ENCODE measurements at places on chromosomes 1 and 21.
A peak's percentile ranks its signal among the peaks of the same experiment; 100 is the strongest.

DNA sequence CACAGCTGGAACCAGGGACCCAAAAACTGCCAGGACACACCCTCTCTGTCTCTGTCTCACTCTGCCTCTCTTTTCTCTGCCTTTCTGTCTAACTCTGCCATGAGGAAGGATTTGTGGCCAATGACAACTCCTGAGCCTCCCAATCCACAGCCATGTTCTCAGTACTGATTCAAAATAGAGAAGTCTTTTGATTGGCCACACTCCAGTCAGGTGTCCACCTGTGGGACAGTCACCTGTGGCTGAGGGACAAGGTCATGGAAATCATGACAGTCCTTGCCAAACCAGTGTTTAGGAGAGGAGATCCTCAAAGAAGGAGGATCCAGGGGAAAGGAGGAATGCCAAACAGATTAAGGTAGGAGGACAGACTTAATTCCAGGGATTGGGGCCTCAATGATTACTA is 15.8 kb downstream of the TINAGL1 start:
- DNase-seq = no peak

DNA sequence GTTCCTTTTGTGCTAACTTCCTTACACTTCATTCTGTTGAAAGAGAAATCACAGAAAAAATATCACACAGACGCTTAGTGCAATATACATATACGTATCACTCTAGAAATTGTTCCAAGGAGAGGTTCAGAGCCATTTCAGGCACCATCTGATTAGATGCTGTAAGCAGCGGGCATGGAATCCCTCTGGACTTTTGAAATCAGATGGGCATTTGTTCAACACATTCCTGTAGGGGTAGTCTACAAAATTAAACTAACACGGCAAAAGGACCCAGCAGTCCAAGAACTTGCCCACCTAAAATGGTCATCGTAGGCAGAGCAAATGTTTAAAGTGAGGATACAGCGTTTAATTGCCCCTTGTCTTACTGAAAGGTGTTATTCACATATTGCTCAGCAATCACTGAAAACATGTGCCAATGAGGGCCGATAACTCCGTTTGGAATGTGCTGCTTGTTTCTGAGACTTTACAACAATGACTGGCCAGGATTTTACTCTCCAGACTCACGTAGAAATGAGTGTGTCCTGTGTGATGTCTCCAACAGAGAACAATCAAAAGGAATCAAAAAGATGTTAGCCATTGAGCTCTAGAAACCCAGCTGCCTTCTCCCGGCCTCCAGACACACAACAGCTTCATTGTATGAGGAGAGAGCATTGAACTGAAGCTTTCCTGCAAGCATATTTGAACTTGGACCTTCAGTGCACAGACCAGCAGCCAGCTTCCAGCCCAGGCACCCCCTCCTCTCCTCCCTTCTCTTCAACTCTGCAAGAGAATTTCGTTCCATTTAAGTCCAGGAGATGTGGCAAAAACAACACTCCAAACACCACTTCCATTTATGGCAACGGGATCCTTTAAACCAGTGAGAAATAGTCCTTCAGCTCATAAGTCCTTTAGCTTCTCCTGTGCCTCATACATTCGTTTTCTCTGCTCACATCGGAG is 32.1 kb upstream of the ADORA3 start:
- DNase-seq = no peak

DNA sequence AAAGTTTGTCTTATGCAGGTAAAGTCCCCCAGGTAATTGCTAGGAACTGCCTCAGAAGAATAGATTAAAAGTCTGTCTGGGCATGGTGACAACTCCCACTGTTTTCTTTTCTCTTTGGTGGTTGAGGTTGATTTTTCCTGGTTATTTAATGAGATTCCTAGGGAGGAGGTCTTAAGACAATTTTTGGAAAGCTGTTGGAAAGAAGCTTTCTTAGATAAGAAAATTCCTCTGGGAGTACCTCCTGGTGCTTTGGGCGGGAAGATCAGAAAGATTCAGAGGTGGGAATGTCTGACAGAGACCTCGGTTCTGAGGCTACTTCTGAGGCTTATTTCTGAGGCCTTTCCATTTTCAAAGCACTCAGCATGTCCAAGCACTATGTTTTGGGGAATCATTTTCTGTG is 25.0 kb upstream of the IVNS1ABP start:
- DNase-seq = no peak

DNA sequence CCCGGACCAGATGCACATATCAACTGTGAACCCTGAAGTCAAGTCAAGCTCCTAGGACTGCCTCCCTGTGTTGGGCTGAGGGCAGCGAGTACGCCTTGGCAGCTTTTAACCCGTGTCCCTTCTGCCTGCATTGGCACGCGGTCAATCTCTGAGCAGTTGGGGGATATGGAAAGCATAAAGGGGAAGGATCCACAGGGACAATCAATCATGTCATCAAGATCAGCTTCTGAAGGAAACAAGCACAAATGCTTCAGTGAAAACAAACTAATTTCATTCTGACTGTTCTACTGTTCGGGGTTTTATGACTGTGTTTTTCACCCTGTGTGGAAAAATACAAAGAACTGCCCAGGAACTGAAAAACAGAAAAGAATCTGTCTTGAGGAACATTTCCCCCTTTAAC is 106.2 kb downstream of the RUNX1 start:
- no peak for DNase-seq

- DNase-seq = no peak
Measured at GRCh38 chr1:197021716-197022115, 44.4 kb downstream of the CFHR5 start.

- no peak for DNase-seq
Measured at GRCh38 chr1:86396498-86396890, 371 bp upstream of the ODF2L start.

- peak; percentile 56 for DNase-seq
Measured at GRCh38 chr1:94418664-94419655, 771 bp downstream of the ABCD3 start.

DNA sequence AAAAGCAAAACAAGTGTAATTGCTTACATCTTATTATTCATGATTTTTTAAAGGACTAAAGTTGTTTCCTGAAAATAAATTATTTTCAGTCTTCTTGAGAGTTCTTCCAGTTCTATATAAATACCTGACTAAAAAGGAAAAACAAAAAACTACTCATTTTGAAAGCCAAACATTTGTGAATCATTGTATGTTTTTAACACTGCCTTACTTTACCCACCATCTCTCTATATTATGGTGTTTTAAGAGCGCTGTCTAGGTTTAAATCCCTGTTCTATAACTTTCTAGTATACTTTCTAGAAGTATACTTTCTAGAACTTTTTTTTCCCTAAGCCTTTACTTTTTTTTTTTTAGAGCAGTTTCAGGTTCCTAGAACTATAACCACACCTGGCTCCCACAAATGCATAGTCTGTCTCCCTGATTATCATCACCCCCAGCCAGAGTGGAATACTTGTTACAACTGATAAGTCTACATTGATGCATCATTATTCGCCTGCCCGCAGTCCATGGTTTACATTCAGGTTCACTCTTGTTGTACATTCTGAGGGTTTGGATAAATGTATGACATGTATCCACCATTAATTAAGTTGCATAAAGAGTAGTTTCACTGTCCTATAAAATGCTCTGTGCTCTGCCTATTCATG is 9.8 kb downstream of the RSBN1 start:
- no peak for DNase-seq

GRCh38 chr1:113140588-113141446 is 67.8 kb downstream of the LRIG2 start:
- peak; percentile 54 for DNase-seq

DNA sequence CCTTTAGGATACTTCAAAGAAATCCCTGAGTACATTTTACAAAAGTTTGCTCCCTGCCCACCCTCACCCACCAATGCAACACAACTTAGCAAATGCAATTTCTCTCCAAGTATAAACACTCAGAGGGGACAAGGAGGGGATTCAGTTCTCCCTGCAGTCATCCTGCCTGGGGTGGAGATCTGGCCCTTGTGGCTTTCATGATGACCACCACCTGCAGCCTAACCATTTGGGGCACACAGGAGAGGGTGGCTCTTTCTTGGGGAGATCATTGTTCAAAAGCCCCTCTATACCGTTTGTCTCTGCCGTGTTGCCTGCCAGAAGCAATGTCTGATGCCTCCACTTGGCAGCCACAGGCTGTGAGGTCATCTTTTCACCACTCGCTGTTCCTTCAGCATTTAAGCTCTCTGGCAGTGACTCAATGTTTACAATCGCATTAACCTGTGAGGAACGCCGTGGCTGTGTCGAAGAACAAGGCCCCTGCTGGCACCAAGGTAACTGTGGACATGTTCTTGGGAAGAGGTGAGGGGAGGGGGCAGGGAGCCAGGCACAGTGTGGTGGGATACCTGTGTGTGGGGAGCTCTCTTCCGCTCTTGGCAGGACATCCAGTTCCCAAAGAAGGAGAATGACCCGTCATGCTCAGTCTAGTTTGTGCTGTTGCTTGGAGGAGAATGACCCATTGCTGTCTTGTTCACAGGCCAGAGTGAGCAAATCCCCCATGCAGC is 103.9 kb upstream of the DUSP10 start:
- DNase-seq = peak; percentile 81

- DNase-seq = no peak
Measured at GRCh38 chr1:222784916-222785315, 29.9 kb upstream of the DISP1 start.

GRCh38 chr1:43716559-43717281 is 9.4 kb downstream of the ST3GAL3 start:
- no peak for DNase-seq

DNA sequence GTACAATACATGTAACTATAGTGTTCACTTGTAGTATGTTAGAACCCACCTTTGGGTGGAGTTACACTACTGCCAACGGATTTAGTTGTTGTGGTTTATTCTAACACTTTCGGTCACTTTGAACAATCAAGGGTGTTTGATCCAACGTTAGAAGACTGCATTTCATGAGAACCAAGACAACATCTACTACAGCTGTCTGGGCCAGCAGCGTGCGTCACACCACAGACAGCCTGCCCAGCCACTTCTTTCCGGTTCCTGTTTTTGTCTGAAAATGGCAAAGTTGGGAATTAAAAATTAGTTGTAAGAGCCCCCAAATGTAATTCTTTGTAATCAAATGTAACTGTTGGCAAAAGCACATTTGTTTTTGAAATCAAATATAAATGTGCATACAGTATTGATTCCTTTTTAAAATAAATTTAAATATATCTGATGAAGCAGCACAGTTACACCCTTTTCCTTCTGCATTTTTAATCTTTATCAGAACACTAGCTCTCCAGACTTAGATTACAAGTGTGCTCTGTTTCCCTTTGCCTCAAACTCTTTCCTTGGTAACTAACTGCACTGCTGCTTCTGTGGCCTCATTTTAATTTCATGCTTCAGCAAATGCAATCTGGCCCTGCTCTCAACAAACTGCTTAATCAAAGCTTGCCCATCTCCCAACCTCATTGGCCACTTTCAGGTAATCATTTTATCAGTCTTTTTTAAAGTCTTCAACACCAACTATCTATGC is 86.6 kb upstream of the DPH5 start:
- DNase-seq = no peak

- DNase-seq = no peak
Measured at GRCh38 chr1:99766378-99766800, at the start of gene FRRS1. FRRS1 (minus strand) TSS chr1:99766635; CDS start chr1:99748768, 17,867 bp downstream.

- DNase-seq = no peak
Measured at GRCh38 chr21:31480228-31480627, 136.2 kb upstream of the TIAM1 start.

GRCh38 chr1:160888926-160889325 is 3.9 kb upstream of the ITLN1 start:
- no peak for DNase-seq

DNA sequence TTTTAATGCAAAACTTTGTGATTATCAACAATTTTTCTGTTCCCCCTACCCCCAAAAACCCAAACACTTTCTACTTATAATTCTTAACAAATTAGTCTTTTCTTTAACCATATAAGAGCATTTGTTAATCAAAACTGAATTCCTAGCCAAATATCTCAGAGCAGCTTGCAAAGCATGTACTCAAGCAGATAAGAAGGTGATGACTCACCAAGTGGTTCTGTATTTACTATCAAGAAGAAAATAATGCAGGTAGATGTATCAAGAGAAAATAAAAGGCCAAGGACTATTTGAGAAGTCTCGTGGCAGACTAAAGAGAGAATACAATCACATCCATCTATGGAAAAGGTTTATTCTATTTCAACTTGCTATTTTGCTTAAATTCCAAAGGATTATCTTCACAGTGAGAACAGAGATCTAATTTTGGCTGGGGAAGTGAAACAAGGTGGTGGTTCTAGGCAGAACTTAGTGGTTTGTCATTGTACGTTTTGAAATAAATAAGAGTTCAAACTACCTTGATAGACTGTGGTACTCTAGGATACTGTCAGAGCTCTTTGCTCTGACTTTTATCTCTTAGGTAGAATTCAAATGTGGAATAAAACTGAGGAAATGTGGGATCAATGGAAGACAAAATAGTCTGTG is 94.7 kb upstream of the NRIP1 start:
- DNase-seq = no peak

DNA sequence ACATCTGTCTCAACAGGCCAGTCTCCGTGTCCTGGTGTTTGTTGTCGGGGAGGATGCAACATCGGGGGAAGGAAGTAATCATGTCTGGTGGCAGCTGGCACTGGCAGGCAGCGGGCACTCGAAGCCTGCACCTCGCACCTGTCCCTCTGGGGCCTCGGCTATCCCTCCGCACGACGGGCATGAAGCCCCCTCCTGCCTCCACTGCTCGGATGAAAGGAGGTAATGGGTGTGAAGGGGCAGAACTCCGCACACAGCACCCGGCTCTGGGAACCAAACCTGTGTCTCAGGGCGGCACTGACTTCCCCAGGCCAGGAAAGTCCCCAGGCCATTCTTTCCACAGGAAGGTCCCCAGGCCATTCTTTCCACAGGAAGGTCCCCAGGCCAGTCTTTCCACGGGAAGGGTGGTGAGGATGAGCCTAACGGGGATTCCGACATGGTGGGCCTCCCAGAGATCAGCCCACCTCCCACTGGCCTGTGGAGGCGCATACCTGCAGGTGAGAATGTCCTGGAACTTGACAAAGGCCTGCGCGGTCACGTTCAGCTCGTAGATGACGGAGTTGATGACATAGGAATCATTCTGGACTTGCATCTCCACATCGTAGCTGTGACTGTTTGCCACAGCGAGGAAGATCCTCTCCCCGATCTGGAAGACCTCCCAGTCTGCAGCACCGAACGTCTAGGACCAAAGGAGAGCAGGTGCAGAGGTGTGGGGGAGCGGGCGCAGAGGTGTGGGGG is 31.1 kb downstream of the KRTAP10-1 start:
- no peak for DNase-seq

DNA sequence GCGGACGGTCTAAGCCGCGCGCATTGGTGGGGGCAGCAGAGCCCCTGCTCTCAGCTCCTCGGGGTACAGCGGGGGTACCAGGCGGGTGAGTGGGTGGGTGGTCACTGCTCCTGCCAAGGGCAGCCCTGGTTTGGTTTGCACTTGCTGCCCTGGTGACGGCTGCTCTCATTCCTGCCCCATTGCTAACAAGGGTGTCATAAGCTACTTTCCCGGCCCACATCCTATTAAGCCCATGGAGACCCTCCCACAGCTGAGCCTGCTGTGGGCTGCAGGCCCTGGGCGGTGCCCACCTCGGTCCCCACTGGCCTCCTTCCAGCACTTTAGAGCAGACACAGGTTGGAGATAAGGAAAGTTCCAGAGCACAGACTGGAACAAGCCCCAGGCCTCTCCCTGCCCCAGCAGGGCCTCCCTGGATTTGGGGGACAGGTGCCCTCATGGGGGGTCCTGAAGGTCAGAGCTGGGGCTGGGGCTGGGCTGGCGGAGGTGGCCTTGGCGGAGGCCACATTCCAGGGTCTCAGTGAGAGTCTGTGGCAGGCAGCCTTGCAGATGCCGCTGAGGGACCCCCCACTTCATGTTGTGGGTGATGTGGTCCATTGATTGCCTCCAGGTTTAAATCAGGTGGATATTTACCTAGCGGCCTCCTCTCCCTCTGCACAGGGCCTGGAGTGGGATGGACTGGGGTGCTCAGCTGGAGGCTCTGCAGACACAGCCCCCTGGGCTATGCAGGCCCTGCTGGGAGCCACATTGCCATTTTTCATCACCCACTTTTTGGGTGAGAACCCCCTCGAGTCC is 27.0 kb downstream of the COL18A1 start:
- DNase-seq = no peak
